ENCODE measurements at places on chromosomes 2 and 18. TPM values are rescaled to one million over a fixed set of nuclear protein-coding genes. Genes with fewer than 3 reads are reported as not detected.

GRCh38 chr2:19364014-19364413 is 5.6 kb upstream of the OSR1 start:
- H3K4me3 ChIP-seq, result no peak overlapping the region
- no peak for DNase-seq
- H3K27me3 ChIP-seq, result peaks cover 46% of the 10 kb centered on the region
- H3K36me3 ChIP-seq, result no peaks in the 10 kb centered on the region
- peaks cover 10% of the 10 kb centered on the region for H3K4me1 ChIP-seq

GRCh38 chr2:127400897-127401756 is 13.4 kb upstream of the MAP3K2 start:
- H3K36me3 ChIP-seq, result no peaks in the 10 kb centered on the region
- no peaks in the 10 kb centered on the region for H3K27me3 ChIP-seq
- no peak for DNase-seq
- H3K4me1 ChIP-seq, result peaks cover 55% of the 10 kb centered on the region
- H3K27ac ChIP-seq, result peak overlapping the region; percentile 10

DNA sequence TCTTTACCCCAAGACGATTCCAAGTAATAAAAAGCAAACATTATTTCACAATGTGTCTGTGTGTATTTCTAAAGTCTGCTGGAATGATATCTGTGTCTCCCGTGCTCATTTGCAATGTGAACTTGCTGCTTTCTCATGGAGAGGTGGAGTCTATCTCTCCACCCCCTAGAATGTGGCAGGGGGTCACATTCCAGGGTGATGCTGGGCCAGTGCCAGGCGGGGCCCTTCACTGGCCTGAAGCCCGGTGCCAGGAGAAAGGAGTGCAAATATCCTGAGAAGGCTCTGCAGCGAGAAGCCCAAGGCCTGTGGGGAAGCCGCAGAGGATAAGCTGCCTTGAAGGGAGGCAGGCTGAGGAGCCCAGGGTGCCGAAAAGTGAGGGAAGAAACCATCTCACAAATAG is 26.8 kb upstream of the LDLRAD4 start:
- no peak overlapping the region for H3K27ac ChIP-seq
- DNase-seq, result no peak
- peaks cover 6% of the 10 kb centered on the region for H3K27me3 ChIP-seq
- no peak overlapping the region for H3K4me3 ChIP-seq
- H3K4me1 ChIP-seq, result no peaks in the 10 kb centered on the region

DNA sequence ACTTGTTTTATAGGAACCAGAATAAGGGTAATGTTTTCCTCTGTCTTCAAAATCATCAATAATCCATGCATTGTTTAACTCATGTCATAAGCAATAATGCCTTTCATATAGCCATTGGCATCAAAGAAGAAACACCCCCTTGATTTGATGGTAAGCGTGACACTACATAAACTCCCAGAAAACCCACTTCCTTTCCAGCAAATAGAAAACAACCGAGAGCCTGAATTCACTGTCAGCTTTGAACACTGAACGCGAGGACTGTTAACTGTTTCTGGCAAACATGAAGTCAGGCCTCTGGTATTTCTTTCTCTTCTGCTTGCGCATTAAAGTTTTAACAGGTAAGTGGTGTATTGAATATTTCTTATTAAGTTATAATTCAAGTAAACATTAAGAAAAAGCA is at the start of gene ICOS:
Gene ICOS (plus strand): TSS at position 229 of the 400 bp plus-strand sequence. CDS start 52 bp downstream, at position 281.
- H3K36me3 ChIP-seq, result no peaks in the 10 kb centered on the region
- no peaks in the 10 kb centered on the region for H3K4me1 ChIP-seq
- H3K4me3 ChIP-seq, result no peak within 1 kb of the TSS
- no peak for DNase-seq
- H3K27ac ChIP-seq, result no peak within 1 kb of the TSS

GRCh38 chr2:127226520-127227263 is 6.6 kb upstream of the CYP27C1 start:
- peak; percentile 78 for DNase-seq
- H3K27ac ChIP-seq, result peak overlapping the region; percentile 51
- peaks cover 30% of the 10 kb centered on the region for H3K4me1 ChIP-seq
- peak overlapping the region; percentile 17 for H3K4me3 ChIP-seq

DNA sequence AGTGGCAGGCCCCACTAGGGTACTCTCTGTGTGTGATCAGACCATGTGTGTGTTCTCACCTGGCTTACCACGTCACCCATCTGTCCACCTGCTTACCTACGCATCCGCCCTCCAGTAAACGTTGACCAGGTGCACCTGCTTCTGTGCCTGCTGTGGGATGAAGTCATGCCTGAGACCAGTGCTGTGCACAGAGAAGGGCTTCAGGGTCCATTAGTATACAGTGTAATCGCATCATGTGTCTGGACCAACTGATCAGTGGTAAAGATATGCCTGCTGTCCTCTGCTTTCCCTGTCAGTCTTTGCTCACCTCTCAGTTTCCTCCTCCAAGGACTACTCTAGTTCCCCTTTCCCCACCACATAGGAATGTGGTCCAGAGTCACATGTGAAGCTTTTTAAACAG is 109.3 kb downstream of the FHOD3 start:
- DNase-seq, result no peak
- H3K4me1 ChIP-seq, result no peaks in the 10 kb centered on the region
- no peaks in the 10 kb centered on the region for H3K36me3 ChIP-seq
- H3K27ac ChIP-seq, result no peak overlapping the region

DNA sequence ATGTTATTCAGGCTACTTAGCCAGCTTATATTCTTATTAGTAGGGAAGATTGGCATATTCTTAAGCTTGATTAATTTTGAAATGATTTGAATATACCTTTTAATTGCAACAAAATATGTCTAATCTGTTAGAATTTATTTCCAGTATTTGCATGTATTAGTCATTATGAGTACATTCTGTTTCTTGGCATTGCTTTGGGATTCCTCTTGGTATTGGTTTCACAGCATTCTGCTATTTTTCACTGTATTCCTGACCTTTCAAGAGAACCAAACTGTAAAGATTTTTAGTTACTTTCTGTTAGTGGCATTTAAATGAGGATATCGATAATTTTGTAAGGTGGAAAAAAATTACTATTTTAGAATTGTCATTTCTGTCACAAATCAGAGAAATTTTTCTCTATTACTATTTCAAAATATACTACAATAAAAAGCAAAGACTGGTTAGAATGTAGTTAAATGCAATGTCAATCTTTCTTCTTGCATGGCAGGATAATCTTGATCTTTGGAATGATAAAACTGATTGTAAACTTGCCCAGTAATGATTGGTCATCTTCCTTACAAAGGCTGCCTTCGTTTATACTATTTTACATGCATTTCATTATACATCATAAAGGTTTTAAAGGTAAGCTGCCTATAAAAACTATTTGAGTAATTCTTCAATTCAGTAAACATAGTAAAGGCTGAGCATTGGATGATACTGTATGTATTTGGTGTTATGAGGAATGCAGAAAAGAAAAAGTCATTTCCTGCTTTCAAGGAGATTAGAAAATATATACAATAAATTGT is 86.1 kb downstream of the SLC4A10 start:
- H3K36me3 ChIP-seq, result no peaks in the 10 kb centered on the region
- no peaks in the 10 kb centered on the region for H3K4me1 ChIP-seq
- no peak overlapping the region for H3K4me3 ChIP-seq

DNA sequence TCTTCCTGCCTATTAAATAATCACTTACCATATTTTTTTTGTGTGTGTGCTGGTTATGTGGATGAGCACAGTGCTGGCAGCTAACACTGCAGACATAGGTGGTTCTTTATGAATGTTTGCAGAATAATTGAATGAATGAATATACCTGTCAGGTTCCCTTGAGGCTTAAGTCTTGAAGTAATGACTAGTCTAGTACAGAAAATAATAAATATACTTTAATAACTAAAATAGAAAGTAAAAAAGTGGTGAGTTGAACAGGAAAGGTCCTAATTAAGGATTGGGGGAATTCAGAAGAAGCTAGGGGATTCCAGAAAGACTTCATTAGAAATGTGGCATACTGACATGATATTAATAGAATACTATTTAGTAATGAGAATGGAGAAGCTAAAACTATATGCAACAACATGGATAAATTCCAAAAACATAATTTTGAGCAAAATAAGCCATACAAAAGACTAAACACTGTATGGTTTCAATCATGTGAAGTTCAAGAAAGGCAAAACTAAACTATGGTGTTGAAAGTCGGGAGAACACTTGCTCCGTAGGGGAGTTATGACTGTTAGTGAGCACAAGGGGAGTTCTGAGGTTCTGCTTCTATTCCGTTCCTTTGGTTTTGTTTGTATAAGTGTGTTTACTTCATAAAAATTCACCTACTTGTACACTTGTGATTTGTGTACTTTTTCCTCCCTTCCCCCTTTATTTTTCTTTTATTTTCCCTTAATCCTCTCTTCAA is 464.6 kb downstream of the MTX2 start:
- no peak overlapping the region for H3K27ac ChIP-seq
- H3K4me1 ChIP-seq, result no peaks in the 10 kb centered on the region
- no peaks in the 10 kb centered on the region for H3K36me3 ChIP-seq
- H3K4me3 ChIP-seq, result no peak overlapping the region

DNA sequence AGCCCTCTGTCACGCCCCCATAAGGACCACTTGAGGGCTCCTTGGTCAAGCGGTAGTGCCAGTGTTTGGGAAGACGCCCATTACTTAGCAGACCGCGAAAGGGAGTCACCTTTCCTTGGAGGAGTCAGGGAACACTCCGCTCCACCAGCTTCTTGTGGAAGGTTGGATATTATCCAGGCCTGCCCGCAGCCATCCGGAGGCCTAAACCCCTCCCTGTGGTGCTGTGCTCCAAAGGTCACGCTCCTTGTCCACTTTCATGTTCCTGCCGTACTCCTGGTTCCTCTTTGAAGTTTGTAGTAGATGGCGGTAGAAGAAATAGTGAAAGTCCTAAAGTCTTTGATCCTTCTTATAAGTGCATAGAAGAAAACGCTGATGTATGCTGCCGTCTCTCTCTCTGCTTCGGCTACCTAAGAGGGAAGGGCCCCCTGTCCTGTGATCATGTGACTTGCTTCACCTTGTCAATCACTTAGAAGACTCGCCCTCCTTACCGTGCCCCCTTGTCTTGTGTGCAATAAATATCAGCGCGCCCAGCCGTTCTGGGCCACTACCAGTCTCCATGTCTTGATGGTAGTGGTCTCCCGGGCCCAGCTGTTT is 1.7 kb upstream of the CATIP start:
- H3K27me3 ChIP-seq, result no peaks in the 10 kb centered on the region
- peaks cover 7% of the 10 kb centered on the region for H3K4me1 ChIP-seq
- H3K4me3 ChIP-seq, result no peak overlapping the region
- no peaks in the 10 kb centered on the region for H3K36me3 ChIP-seq

GRCh38 chr18:40555914-40556313 is 1399.1 kb upstream of the PIK3C3 start:
- H3K27me3 ChIP-seq, result no peaks in the 10 kb centered on the region
- no peaks in the 10 kb centered on the region for H3K4me1 ChIP-seq
- no peak overlapping the region for H3K4me3 ChIP-seq

DNA sequence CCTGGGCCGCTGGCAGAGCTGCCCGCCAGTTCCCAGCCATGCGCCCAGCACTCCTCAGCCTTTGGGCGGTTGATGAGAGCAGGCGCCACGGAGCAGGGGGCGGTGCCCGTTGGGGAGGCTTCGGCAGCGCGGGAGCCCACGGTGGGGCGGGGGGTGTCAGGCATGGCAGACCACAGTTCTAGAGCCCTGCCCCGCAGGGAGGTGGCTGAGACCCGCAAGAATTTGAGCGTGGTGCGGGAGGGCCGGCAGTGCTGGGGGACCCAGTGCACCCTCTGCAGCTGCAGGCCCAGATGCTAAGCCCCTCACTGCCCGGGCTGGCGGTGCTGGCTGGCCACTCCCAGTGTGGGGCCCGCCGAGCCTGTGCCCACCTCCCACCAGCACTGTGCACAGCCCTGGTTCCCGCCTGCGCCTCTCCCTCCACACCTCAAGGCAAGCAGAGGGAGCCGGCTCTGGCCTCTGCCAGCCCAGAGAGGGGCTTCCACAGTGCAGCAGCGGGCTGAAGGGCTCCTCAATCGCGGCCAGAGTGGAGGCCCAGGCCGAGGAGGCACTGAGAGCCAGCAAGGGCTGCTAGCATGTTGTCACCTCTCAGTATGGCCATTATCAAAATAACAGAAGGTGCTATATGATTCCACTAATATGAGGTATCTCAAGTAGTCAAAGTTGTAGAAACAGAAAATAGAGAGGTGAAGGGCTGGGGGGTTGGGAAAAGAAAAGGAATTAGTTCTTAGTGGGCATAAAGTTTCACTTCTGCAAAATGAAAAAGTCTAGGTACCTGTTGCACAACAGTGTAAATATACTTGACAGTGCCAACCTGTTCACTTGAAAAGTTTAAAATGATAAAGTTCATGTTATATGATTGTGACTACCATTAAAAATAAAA is 72.3 kb downstream of the SH3YL1 start:
- H3K4me1 ChIP-seq, result no peaks in the 10 kb centered on the region
- no peak for DNase-seq
- H3K4me3 ChIP-seq, result no peak overlapping the region
- no peak overlapping the region for H3K27ac ChIP-seq
- no peaks in the 10 kb centered on the region for H3K27me3 ChIP-seq

DNA sequence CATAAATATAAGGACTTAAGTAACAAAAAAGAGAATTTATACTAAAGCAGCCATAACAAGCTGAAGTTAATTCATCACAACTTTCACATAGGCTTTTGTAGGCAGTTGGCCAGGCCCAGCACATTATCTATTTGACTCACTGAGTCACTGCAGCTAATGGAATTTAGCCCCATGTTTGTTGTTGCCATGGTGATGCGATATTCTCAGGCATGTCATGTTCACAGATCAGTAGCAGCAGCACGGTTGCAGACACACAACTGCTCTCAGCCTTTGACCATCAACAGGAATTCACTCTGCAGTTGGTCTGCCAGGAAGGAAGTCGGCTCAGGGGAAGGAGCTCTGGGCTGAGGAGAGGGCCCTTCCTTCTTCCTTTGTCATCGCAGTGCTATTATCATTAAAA is 639.8 kb downstream of the TMEM182 start:
- no peaks in the 10 kb centered on the region for H3K36me3 ChIP-seq
- H3K4me1 ChIP-seq, result no peaks in the 10 kb centered on the region
- H3K27ac ChIP-seq, result no peak overlapping the region
- DNase-seq, result no peak

DNA sequence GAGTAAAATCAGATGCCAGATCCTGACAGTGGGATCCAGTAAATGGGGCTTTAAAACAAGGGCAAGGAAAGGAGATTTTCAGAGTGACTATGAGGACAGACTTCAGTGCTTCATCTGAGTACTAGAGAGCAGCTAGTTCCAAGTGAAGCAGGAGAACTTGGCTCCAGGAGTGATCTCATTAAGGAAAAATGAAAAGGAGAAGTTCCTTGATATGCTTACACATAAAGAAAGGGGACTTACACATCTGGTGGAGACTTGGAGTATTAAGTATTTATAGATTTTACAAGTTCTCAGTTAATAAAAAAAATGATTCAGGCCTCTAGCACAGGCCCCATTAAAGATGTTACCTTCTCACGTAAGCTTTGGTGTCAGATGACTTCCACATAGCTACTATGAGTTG is 105.8 kb downstream of the ICOS start:
- no peaks in the 10 kb centered on the region for H3K36me3 ChIP-seq
- no peak for DNase-seq
- H3K4me3 ChIP-seq, result no peak overlapping the region
- peaks cover 10% of the 10 kb centered on the region for H3K27me3 ChIP-seq
- H3K4me1 ChIP-seq, result no peaks in the 10 kb centered on the region

- no peak overlapping the region for H3K27ac ChIP-seq
- peaks cover 51% of the 10 kb centered on the region for H3K36me3 ChIP-seq
- DNase-seq, result no peak
- H3K4me3 ChIP-seq, result no peak overlapping the region
- no peaks in the 10 kb centered on the region for H3K27me3 ChIP-seq
These were observed 6.7 kb downstream of the PSMD1 start for GRCh38 chr2:231063347-231063746.

Gene ITPRIPL1
- 12.2 TPM for total RNA-seq

Gene FER1L5
- total RNA-seq, result not detected

Gene POTEE
- 1.1 TPM for total RNA-seq

Gene SP140
- 1.1 TPM for total RNA-seq

Gene ACMSD
- total RNA-seq, result not detected
